ENCODE measurements at places on chromosomes 3 and 15.
A peak's percentile ranks its signal among the peaks of the same experiment; 100 is the strongest.

DNA sequence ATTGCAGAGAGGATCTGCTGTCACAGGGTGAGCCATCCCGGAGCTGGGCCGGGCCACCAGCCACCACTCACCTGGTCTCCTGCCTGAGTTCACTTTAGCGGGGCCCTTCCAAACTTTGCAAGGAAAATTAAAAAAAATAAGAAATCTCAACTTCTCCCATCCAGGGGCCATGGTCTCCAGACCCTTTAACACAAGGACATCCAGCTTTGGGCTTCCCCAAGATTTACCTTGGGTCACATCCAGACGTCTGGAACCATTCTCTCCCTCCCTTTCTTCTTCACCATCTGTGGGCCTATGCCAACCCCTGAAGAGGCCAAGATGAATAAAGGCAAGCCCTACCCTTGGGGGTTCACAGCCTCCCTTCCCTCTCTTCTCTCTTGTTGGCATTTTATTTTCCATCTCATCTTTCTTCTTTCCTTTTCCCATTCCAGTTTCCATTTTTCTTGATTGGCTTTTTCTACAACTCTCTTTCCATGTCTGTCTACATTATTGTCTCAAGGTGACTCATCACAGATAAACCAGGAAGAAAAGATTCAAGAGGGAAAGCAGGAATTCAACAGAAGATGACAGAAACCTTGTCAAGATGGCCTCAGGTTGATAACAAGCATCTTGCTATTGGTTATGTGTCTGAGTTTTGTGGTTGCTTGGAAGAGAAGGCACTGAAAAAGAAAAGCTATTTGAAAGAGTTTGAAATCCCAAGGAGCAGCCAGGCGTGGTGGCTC, 49.5 kb downstream of the ITGA11 start:
- DNase-seq, result no peak

GRCh38 chr3:126126811-126127431, 43.0 kb upstream of the SLC41A3 start:
- DNase-seq, result no peak

DNA sequence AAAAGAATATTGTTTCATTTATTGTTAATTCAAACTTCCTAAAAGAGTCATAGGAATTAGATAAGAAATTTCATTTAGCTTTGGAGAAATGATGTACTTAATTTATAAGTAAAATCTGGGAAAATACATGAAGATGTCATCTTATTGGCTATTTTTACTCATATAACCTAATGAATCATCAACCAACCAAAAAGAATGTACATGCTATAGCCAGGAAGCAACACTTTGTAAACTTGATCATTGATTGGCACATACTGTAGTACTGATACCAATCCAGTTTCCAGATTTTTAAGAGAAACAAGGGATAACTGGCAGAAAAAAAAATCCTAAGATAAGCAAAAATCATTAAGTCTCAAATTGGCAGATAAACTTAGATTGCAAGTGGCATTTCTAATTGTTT, 207.9 kb upstream of the CDIN1 start:
- no peak for DNase-seq

GRCh38 chr3:194565597-194566190, 67.5 kb downstream of the TMEM44 start:
- peak; percentile 84 for DNase-seq

- DNase-seq, result no peak
Measured at GRCh38 chr15:80703081-80703480, 8.0 kb downstream of the ABHD17C start.

- DNase-seq, result no peak
Measured at GRCh38 chr3:152040319-152040718, 166.9 kb downstream of the SUCNR1 start.

- DNase-seq, result no peak
Measured at GRCh38 chr3:194995334-194995733, 275.6 kb downstream of the XXYLT1 start.

GRCh38 chr3:122961146-122961545, 66.4 kb downstream of the SEMA5B start:
- peak; percentile 28 for DNase-seq

- no peak for DNase-seq
Measured at GRCh38 chr15:27486051-27486450, 515.1 kb downstream of the GABRG3 start.

GRCh38 chr15:38299216-38299615, 46.6 kb downstream of the SPRED1 start:
- DNase-seq, result peak; percentile 49

DNA sequence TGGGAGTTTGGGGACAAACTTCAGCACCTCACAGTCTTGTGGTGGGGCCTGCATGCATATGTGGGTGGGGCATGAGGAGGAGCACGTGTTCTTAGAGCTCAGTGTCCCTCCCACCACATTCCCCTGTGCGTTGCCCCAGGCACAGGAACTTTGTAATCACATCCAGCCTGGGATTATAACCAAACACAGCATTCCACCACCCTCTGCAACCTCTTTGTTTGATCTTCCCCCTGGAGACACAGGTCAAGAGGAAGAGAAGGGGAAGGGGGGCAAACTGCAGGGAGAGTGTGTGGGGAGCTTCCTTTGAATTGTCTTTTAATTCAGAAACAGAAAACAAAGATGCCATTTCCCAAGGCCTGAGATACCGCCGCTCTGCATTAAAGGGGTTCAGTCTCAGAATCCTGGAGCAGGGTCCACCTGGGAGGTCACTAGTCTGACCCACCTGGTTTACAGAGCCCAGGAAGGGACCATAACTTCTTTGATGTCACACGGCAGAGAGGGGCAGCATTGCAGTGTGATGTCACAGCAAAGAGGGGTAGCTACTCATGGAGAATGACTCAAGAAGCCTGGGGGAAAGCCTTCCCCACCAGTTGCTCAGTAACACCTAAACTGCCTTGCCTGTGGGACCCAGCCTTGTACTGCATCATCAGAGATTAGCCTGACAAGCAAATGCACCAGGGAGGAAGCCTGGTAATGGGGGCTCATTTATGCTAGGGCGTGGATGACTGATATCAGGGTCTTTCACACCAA, 106.3 kb upstream of the RNU6-1 start:
- no peak for DNase-seq

DNA sequence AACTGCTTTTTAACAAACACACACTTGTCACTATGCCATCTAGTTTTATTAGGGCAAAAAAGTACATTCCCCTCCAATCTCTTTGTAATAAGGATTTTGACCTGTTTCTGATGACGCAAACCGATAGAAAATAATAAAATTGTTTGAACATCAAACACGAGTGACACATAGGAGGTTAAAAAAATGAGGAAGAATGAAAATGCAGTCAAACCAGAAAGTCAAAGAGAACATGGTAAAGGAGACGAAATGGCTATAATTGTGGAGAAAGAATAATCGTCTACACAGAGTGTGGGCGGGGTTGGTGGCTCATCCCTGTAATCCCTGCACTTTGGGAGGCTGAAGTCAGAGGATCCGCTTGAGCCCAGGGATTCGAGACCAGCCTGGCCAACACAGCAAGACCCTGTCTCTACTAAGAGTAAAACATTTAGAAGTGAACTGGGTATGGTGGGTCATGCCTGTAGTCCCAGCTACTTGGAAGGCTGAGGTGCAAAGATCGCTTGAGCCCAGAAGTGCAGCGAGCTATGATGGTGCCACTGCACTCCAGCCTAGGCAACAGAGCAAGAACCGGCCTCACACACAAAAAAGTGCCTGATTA, 83.2 kb downstream of the MEIS2 start:
- DNase-seq, result no peak

DNA sequence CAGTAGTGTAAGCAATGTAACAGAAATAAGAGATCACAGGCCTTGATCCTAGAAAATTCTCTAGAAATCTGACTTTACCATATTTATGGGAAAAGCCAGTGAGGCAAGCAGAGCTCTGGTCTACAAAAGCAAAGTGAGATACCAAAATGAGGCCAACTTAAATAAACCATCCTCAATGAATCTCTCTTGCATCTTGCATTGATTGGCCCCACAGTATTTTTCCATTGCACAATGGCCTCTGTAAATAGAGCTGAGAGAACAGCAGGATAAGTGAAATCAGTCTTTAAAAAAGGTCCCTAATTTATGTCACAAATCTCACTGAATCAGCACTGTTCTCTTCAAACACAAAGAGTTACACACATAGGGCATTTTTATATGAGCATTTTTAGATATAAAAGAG, 8.9 kb downstream of the CFAP20DC start:
- DNase-seq, result no peak

DNA sequence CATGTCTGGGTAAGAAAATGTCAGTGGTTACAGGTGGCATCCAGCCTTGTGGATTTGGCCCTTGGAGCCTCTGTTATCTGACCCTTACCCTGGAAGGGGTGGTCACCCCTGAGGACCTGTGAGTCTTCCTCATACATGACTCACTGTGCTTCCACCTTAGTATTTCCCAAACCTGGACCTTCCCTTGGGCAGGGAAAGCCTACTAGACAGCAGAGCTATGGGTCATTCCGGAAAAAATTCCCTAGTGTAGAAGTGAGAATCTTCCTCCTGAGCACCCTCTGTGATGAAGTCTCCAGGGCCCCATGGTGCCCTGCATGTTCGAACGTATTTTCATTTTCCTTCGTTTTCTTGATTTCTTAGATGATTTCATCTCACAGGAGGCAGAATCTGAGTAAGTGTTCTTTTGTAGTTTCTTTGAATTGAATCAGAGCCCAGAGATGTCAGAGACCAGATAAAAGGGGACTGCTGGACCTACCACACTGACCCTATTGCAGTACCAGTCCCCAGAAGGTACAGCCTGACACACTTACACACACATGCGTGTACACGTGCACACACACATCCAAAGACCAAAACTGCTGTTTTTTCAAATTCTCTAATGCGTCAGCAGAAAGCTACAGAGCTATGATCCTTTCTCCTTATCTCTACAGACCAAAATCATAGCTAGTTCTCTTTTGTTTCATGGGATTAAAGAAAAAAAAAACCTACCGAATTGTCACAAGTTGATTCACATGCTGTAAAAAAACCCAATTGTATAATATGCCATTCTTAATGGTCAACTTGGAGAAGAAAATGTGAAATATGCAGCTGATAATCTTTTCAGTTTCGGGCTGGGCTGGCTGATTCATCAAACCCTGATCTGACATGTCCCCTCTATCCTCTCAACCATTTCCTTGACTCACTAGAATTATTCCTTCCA, 50.5 kb upstream of the ARHGEF3 start:
- no peak for DNase-seq

DNA sequence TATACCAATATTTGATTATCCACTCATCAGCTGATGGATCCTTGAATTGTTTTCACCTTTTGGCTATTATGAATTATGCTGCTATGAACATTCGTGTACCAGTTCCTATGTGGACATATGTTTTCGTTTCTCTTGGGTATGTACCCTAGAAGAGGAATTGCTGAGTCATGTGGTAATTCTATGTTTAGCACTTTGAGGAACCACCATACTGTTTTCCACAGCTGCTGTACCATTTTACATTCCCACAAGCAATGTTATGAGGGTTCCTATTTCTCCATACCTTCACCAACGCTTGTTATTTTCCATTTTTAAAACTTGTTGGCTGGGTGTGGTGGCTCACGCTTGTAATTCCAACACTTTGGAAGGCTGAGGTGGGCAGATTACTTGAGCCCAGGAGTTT, 62.9 kb downstream of the RPLP1 start:
- DNase-seq, result no peak
